Left ventricle myocardium superior (tissue), 1 donor: ENCODE measurements at places on chromosomes 12 and 14. TPM values are rescaled to one million over a fixed set of nuclear protein-coding genes. Genes with fewer than 3 reads are reported as not detected.

DNA sequence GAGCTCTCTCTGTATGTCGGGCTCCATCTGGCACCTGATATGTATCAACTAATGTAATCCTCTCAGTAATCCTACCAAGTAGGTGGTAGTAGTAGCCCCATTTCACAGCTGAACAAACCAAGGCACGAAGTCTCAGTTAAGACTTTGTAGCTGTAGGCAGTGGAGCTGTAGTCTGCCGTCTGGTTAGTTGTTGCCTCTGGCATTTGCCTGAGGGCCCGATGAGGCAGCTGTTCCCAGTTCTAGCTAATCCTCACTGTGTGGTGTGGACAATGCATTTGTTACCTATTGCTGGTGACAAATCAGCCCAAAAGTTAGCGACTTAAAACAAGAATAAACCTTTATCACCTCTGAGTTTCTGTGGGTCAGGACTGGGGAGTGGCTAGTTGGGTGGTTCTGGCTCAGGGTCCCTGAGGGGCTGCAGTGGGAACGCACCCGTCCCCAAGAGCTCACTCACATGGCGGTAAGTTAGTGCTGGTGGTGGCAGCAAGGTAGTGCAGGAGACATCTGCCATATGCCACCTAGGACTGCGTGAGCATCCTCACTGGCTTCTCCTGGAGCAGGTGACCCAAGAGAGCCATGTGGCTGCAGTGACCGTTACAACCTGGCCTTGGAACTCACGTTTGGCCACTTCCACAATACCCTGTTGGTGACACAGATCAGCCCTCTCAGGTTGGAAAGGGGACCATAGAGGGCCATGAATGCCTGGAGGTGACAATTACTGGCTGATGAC, 5.6 kb downstream of the AACS start:
- no peak for DNase-seq

FLVCR2 gene
- total RNA-seq = 5.6 TPM

GRCh38 chr14:67859169-67859749, 39.7 kb downstream of the RAD51B start:
- no peak for DNase-seq

GRCh38 chr12:21656905-21657325, 727 bp downstream of the LDHB start:
- peak; percentile 53 for DNase-seq

- no peak for DNase-seq
Measured at GRCh38 chr12:8916154-8916553, 1.8 kb downstream of the PHC1 start.

- peak; percentile 58 for DNase-seq
Measured at GRCh38 chr14:100306998-100307765, 938 bp upstream of the SLC25A29 start.

GRCh38 chr14:39446131-39446744, 14.0 kb upstream of the FBXO33 start:
- no peak for DNase-seq

- DNase-seq = no peak
Measured at GRCh38 chr14:71714225-71714624, 218.0 kb upstream of the RGS6 start.

KRT6C gene
- not detected for total RNA-seq

DNA sequence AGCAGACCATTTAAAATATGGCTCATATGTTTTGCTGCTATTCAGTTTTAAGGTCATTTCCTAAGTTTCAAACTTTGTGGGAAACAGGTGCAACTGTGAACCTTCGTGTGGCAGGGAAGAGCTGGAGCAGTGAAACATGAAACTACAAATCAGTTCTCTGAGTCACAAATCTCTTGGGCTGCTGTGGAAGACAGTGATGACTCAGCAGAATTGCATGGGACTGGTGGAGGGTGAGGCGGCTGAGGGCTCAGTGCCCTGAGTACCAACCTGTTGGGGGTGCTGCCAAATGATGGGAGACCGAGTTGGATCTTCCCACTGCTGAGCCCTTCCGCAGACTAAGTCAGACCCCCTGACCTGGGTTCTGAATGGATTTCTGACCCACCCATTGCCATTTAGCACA, 8.4 kb upstream of the CALM1 start:
- DNase-seq = no peak

DNA sequence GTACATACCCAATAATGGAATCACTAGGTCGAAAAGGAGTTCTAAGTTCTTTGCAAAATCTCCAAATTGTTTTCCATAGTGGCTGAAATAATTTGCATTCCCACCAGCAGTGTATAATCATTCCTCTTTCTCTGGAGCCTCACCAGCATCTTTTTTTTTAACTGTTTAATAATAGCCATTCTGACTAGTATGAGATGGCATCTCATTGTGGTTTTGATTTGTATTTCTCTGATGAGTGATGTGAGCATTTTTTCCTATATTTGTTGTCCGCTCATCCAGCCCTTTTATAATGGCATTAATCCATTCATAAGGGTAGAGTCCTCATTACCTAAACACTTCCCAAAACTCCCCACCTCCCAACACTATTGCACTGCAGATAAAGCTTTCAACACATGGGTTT, 278.3 kb downstream of the SEC23A start:
- no peak for DNase-seq

DNA sequence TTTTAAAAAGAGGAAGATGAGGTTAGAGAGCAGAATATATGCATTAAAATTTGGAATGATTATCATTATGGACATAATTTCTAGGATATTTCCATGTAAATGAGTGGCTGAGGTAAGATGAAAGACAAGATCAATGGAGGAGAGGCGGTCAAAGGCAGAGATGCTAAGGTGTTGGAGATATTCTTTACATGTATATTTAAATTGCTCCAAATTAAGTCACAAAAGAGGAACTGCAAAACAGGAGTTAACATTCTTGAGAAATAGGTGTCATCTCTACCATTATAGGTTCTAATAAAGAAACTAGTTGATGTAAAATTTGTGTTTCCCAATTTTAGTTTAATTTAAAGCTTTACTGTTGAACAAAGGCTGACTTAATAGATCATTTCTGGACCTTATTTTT, 268.5 kb upstream of the PPFIA2 start:
- DNase-seq = no peak

FITM1 gene
- 140 TPM for total RNA-seq

GRCh38 chr12:102487226-102487625, 6.9 kb upstream of the IGF1 start:
- DNase-seq = no peak

LRFN5 gene
- 0.37 TPM for total RNA-seq

DNA sequence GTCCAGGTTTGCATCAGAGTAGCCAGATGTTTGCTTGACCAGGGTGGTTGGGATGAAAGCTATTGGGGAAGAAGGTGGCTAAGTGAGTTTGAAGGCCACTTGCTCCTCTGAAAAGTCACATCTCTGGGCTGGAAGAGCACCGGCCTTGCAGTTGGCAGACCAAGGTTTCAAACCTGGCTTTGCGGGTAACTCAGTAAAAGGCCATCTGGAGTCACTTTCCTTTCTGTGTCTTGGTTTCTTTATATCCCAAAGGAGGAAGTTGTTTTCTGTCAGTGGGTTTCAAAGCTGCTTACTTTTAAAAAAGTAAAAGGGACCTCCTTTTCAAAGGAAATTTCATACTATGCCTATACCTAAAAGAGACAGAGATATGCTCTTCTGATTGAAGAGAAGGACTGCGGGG, 26.2 kb upstream of the CMA1 start:
- no peak for DNase-seq

DNA sequence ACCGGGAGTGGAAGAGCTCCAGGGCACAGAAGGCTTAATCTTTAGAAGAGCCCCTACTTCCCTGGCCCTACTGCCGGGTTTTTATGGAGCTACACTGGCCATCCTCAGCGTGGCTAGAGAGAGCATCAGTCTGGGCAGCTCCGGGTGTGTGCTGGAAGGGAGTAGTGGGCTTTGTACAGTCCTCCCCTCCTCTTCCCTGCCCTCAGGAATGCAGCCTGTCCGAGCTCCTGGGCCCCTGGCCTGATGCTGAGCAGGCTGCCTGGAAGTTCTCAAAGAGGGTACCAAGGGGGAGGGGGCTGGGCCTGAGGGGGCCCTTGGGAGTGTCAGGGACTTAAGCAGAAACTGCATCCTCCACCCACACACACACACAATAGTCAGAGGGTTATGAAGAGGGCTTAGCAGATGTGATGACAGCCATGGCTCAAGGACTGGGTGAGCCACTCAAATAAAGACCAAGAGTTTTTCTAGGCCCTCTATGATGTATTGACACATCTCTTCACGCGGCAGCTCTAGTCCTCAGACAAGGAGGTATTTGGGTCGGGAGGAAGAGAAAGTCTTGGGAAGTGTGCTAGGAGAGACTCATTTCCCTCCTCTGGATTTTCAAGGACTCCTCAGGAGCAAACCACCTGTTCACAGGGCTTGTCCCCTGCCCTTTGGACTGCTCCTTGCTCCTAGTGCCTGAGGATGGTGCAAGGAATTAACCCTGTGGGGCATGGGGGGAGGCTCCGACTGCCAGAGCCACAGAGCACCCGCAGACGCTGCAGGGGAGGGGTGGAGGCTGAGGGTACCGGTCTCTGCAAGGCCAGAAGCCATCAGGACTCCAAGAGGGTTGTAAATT, 16.5 kb upstream of the FIGNL2 start:
- no peak for DNase-seq

DNA sequence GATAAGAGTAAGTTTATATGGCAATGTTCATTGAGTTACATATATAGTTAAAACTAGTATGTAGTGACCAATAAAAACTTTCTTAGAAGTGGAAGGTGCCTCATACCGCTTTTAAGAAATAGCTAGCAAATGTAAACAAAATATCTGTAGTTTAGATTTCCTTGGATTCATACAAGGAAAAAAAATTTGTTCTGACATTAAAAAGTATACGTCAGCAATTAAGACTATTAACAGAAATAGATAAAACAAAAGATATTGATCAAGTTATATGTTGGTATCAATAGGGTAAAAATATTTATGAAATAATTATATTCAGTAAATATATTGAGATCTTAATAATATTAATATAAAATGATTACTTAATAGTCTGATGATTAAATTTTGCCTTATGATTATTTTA, 718.8 kb upstream of the LRFN5 start:
- no peak for DNase-seq

GALNT6 gene
- total RNA-seq = 0.77 TPM

DNA sequence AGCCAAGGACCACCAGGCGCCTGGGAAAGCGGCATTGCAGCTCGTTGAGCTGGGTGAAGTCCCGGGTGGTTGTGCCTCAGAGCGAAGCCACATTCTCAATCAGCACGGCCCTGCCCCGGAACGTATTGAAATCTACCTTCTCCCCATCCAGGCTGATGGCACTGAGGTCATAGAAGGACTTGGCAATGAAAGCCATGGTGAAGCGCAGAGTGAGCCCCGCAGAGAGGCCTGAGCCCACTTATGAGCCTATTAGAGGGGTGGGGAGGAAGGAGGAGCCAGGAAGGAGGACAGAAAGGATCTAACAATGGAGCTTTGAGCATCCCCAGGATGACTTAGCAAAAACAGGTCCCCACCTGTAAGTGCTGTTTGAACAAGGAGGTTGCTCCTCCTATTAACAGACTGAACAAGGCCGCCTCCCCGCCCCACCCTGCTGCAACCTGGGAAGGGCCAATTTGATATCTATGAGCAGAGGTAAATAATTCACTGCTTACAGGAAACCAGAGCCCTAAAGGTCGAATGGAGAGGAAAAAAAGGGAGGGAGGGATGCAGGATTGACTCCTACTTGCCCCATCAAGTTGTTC, at the start of gene GPX2:
GPX2 (minus strand) TSS at position 215 of the 581 bp plus-strand sequence; CDS start at position 196, 19 bp downstream.
- DNase-seq = no peak

LGR5 gene
- not detected for total RNA-seq
